ENCODE measurements at places on chromosomes 7 and 10.

- DNase-seq, result no peak
Observed at GRCh38 chr10:69726850-69727249, 74.9 kb upstream of the COL13A1 start.

DNA sequence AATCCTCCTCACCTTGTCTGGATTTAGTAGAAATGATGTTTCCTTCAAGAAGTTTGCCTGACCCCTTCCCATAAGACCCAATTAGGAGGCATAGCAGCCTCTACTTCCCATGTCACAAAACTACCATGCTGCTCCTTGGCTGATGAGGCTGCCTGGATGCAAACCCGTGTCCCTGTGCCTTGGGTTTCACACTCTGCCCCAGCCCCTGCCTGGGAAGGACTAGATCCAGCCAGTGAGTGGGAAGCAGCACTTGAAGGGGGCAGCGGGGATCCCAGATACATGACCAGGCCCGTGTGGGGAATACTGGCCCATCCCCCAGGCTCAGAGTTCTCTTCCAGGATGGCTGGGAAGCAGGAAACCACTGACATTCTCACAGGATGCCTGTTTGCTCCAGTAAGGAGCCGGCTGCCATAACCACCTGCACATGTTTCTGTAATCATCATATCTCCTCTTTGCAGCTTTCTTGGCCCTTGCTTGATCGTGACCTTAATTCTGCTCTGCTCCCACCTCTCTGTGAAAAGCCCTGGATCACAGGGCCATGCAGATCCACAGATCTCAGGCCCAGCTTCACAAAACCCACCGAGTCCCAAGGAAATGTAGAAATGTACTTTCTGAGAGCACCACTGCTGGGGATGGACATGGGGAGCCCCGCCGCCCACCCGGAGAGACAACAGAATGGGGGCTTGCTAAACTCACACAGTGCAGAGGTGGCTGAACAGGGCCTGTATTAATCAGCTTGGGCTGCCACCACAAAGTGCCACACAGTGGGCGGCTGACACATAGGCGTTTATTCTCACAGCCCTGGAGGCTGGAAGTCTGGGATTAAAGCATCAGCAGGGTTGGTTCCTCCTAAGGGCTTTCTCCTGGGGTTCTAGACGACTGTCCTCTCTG lies 287.8 kb upstream of the IGFBP3 start:
- no peak for DNase-seq

GRCh38 chr7:18520450-18521235 lies 25.1 kb downstream of the HDAC9 start:
- DNase-seq, result no peak

DNA sequence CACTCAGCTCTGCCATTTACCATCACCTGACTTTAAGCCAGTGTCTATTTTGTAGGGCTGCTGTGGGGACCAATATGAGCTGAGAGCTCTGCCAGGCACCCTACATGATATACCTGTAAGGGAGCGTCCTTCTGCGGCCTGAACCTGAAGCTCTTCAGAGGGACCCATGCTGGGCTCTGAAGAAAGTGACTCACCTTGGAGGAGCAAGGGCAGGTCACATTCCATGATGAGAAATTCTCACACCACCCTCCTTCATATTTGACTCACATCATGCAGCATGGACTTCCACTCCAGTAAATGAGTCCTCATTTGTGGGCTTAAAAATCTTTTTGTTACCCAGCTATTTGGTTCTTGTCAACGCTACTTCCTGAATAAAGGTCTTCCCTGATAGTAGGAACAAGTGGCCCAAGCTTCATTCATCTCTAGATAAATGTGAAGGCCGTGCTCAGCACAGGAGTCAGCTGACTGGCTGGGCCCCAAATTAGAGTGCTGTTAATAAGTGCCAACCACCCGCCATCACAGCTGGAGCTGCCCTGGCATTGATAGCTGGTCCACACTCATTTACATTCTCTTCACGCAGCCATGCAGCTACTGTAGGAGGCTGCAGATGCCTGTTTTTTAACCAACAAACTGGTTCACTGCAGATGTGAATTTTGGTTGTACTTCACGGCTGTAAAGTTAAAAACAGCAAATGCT lies 78.4 kb downstream of the RNF216 start:
- DNase-seq, result no peak

GRCh38 chr7:149489391-149490024 lies 8.1 kb downstream of the ZNF746 start:
- DNase-seq, result no peak

GRCh38 chr10:59362959-59363381 lies 621 bp upstream of the FAM13C start:
- no peak for DNase-seq

DNA sequence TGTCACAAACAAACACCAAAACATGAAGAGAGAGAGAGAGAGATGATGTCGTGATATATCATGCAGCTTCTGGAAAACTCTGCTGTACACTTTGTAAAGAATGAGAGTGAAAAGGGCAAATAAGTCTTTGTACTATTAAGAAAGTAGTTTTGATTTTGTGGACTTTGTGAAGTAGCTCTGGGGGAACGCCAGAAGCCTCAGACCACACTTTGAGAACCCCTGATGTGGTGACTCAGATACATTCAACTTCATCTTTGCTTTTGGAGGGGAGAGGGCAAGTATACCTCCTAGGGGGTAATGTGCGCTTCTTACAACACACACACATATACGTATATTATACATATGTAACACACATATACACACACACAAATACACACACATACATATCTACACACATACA lies 84.3 kb downstream of the GALNT17 start:
- DNase-seq, result no peak

DNA sequence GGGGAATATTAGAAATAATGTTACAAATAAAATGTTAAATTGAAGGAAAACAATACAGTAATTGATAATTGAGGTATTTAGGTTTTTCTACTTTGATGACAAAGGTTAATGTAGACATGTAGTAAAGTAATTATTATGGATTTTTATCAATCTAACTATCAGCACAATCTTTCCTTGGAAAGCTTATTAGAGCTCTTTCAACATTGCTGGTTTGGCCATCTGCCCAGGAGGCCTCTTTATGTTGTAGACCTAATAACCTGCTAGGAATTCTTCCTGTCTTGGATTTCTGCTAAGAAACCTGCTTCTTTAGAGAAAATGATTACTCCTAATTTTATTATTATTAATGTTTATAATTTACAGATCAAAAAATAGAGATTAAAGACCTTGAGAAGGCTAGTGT lies 78.9 kb downstream of the CHRM2 start:
- DNase-seq, result no peak

GRCh38 chr7:55493408-55493807 lies 78.9 kb downstream of the VOPP1 start:
- DNase-seq, result no peak

GRCh38 chr7:71325151-71325550 lies 193.2 kb downstream of the GALNT17 start:
- DNase-seq, result no peak
